ENCODE measurements at places on chromosomes 2 and 18.

- no peak for DNase-seq
These were observed at the start of gene L3MBTL4 for GRCh38 chr18:6414723-6415417. Gene L3MBTL4 (minus strand): TSS chr18:6414911. CDS start chr18:6311625, 103,286 bp downstream.

DNA sequence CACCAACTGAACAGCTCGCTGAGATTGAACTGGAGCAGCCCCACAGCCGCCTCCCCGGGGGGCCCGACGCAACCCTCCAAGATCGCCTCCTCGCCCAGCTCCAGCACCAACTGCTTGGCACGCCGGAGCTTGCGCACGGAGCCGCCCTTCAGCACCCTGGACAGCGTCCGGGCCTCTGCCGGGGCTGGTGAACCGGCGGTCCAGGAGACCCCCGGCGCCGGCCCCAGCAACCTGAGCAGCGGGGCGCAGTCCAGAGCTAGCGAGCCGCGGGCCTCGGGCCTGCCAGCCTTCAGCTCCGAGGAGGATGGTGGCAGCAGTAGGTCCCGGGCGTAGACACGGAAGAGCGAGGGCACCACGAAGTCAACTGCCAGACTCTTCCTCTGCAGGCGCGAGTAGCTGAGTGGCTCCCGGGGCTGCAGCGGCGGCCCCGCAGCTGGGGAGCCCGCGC lies 1.2 kb downstream of the ALK start:
- no peak for DNase-seq

DNA sequence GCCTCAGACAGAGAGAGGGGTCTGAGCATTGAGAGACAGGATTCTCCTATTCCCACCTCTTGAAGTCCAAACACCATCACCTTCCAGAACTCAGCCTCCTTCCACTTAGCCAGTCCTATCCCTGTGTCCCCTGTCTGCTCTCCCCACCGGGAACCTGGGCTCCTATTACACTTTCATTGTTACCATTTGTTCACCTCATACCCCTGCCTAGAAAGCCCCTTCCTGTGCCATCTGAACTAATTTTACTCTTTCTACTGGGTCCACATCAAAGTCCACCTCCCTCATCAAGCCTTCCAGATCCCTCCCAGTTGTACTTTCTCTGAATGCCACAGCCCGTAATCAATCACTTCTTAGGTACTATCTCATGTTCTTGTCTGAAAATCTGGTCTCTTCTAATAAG lies 220.6 kb downstream of the ZBTB7C start:
- DNase-seq: no peak

DNA sequence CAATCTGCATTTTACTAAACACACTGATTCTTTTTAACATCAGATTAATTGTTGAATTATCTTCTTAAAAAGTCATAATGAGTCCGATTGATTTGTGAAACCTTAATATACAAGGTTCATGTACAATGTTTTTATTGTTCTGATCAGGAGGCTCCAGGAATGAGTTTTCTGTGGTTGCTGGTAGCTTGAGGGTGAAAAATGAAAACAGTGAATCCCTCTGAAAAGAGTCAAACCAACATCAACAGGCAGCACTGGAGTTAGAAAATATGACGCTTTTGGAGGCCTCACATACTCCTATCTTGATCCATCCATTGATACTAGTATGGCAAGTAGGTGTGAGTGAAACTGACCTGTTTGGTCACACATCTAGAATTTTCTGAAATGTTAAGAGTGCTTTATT lies 216.3 kb upstream of the ETAA1 start:
- DNase-seq: no peak

DNA sequence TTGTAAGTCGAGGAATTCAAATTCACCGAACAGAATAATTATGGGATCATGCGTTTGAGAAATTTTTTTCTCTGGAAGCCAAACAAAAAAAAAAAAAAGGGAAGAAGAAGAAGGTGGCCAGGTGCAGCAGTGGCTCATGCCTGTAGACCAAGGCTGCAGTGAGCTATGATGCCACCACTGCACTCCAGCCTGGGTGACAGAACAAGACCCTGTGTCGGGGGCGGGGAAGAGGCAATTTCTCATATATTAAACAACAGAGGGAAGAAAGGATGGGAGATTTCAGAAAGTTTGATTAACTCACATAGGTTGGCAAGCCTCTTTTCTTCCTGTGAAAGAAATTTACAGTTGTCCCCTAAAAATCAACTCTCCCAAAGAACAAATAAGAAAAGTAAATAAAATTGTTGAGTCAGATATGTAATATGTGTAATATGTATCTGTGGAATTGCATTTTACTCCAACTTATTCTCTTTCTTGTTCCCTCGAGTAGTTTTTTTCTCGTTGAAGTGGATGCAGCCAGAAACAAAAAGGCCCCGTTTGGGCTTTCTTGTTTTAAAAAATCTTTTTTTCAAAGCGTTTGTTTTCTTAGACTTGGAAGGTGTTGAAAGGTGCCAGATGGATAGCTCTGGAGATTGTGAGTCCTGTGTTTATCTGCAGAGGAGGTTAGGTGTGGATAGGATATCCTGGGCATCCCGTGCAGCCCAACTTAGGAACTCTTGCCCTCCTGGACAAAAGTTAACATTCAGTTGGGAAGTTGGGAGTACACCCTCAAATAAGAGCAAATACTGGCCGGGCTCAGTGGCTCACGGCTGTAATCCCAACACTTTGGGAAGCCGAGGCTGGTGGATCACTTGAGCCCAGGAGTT lies 25.4 kb upstream of the FMNL2 start:
- no peak for DNase-seq

- no peak for DNase-seq
These were observed 140.1 kb downstream of the BABAM2 start for GRCh38 chr2:28030600-28030999.

- no peak for DNase-seq
These were observed at the start of gene SCN1A for GRCh38 chr2:166127217-166128155. Gene SCN1A (minus strand): TSS chr2:166128020. CDS start chr2:166073621, 54,399 bp downstream.

- DNase-seq: no peak
These were observed 916 bp downstream of the TNFRSF11A start for GRCh38 chr18:62325806-62326645.

GRCh38 chr2:196293751-196294515 lies 122.6 kb upstream of the STK17B start:
- DNase-seq: no peak

DNA sequence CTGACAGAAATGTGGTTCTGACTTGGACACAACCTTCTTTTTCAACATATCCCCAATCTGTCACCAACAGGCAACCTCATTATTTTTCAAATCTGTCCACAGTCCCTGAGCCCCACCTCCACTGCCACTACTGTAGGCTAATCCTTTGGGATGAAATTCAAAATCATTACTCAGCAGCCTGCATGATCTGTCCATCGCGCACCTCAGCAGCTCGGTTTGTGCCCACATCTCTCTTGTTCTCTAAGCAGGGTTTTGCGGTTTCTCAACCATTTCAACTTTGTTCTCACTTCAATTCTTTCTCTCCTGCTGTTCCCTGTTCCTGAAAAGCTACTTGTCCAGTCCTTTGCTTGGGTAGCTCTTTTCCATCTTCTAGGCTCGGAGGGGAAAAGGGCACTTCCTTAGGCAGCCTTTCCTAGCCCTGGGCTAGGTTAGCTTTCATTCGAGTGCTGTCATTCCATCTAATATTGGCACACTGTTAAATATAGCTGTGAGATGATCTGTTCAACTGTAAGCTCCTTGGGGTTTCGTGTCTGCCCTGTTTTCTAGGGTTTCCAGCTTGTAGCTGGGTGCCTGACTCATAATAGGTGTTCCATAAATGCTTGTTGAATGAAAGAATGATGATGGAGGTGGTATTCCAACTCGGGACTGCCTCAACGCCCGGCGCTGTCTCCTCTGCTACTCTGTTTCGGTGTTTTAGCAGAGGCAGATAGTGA lies 653 bp upstream of the ANKAR start:
- DNase-seq: no peak

DNA sequence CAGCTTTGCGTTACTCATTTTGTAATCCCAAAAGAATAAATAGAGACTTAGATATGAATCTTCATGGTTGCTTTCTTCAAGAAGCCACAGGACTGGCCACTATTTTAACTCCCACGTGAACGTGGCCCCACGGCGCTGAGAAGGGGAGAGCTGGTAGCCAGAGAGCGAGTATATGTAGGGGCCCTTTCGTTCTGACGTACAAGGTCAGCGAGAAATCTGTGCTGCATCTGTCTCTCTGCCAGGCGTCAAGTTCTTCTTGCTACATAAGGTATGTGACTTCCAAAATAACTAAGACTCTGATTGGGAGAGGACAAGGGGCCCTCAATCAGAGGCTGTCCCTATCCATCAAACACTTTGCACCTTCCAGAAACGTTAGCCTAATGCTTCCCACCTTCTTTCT lies 149.2 kb downstream of the PLEKHA3 start:
- no peak for DNase-seq

DNA sequence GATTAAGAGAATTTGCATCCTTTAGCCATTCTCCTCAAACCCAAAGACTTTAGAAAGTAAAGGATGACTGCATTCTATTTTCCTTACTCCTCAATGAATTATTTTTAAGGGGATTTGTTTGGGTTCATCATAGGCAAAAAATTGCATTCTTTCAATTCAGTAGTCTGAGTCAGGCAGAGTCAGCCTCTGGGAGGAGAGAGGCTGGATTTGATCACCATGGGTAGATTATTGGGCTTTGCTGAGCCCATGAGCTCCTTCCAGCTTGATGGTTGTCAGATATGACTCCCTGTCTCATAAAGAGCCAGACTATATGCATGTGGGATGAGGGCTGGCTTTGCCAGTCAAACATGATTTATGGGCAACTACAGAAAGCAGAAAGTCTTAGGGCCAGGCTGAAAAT lies 101.2 kb downstream of the KCNS3 start:
- no peak for DNase-seq

GRCh38 chr2:110788976-110789375 lies 56.6 kb downstream of the ACOXL start:
- DNase-seq: no peak

GRCh38 chr2:71550801-71551630 lies 97.7 kb downstream of the DYSF start:
- no peak for DNase-seq

GRCh38 chr18:42614619-42615293 lies 500.7 kb downstream of the RIT2 start:
- DNase-seq: no peak

DNA sequence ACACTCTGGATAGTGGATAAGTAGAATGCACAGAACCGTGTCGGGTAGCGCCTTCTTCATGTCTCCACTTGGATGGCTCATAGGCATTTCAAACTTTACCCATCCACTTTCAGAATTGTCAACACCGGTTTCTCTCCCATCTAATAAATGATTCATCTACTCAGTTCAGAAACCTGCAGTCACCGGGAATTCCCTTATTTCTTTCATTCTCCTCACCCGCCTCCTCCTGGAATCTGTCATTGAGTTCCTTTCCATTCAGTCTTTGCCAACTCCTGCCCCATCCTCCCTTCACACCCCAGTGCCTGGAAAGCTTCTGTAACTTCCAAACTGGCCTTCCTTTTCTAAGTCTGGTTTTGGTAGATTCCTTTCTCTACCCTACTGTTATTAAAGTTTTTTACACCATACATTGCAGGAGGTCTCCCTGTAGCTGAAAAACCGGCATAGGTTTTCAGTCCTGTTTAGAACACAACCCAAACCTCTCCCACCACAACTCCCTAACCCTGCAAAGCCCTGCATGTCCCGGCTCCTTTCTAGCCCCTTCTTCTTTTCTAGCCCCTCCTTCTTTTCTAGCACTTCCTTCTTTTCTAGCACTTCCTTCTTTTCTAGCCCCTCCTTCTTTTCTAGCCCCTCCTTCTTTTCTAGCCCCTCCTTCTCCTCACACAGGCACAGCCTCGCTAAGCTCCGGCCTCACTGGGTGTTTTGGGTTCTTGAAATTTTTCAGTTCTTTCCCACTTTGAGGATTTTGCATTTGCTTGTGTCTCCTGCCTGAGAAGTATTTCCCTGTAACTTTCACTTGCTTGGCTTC lies 133.9 kb upstream of the KLHL14 start:
- no peak for DNase-seq

- DNase-seq: no peak
These were observed 76.9 kb downstream of the MYO1B start for GRCh38 chr2:191321861-191322662.

GRCh38 chr2:162092658-162093556 lies 18.9 kb upstream of the DPP4 start:
- DNase-seq: no peak

DNA sequence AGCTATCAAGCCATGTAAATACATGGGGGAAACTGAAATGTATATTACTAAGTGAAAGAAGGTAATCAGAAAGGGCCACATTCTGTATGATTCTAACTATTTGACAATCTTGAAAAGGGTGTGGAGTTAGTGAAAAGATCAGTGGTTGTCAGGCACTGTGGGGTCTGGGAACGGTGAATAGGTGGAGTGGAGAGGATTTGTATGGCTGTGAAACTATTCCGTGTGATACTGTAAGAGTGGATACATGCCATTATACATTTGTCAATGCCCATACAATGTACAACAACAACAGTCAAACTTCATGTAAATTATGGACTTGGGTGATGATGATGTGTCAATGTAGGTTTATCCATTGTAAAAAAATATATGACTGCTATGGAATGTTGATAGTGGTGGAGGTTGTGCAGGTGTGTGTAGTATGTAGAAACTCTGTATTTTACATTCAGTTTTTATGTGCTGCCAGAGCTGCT lies 1116.2 kb downstream of the SUCLG1 start:
- DNase-seq: no peak

Data from stimulated activated CD4-positive, alpha-beta T cell treated with anti-CD3 and anti-CD28 coated beads, Interleukin-15, amount 100 ng/mL, for 1 hour (primary cell).